ENCODE measurements at places on chromosomes 7 and 10.
A peak's percentile ranks its signal among the peaks of the same experiment; 100 is the strongest.

DNA sequence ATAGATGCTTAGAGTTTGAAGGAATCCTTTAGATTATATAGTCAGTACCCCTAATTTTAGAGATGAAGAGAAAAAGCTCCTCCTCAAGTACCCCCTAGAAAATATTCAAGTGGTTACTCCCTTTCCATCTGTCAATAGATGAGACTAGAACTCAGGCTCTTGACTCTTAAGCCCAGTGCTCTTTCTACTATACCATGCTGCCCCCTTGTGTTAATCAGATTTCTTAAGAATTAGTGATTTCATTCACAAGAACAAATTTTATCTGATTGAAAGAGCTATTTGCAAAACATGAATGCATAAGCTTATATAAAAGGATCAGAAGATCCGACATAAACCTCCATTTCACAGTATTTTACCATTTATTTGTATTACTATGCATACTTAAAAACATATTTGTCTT is 179.3 kb downstream of the TFEC start:
- DNase-seq, result peak; percentile 82

DNA sequence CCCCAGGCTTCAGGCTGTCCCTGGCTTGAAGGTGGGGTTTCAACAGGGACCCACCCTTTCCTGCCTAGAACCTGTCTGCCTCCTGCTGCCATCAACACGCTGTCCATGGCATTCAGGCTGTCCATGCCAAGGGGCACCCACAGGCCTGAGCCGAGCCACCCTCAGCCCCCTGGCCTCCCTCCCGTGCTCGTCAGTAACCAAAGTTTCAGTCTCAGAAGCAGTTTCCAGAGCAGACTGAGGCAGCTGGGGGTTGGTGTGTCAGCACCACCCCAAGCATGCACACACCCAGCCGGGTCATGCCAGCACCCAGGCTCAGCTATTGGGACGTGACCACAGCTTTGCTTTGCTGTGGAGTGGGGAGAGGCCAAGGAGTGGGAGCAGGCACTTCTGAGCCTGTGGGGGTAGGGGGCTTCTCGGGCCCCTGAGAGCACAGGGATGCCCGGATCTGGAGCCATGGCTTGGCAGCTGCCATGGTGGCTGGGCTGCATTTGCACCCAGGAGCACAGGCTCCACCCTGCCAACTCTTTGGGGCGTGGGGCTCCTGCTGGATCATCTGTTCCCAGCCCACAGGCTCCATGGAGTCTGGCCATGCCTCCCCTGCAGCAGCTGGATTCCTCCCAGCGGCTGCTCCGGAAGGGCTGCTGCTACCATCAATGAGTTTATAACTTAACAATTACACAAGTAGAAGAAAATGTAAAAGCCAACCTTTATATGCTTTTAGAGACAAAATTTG is 314.5 kb upstream of the SEMA3C start:
- no peak for DNase-seq

DNA sequence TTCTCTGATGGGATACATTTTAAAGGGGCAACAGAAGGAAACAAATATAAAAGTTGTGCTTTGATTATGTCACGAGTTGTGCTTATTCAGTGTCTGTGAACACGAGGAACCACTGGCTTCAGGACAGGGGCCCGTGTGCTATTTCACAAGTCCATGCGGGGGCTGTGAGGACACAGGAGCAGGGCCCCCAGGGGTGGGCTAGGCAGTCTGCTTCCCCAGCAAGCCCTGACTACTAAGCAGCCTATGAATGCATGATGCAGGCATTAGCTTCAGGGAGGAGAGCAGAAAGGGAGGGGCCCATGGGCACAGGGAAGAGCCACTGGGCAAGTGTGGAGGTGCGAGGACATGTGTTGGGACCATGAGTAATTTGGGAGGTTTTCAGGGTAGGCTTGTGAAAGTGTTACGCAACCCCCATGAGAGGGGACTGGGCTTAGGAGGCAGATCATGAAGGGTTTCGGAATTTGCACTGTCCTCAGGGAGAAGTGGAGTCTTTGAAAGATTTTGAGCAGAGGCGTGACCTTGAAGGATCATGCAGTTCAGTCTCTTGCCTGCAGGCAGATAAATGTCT is 424.9 kb downstream of the CALN1 start:
- no peak for DNase-seq

GRCh38 chr7:84291756-84292155 is 97.2 kb upstream of the SEMA3A start:
- DNase-seq, result no peak

DNA sequence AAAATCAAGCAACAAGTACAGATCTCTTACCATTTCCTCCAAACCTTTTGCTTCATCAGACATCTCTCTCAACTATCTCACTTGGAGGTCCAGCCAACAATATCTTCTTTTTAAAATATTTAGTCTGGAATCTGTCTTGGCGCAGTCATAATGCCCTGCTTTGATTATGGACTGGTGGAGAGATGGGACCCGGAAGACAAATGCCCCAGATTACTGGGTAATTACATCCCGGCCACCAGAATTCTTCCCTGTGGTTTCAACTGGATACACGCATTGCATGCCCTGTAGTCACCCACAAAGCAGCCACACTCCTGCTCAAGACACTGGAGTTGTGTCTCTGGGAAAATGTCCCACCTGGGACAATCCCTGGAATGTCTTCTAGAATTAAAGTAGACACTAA is 65.5 kb downstream of the BPGM start:
- no peak for DNase-seq

- DNase-seq, result peak; percentile 96
Observed at GRCh38 chr10:125231116-125231812, 70.9 kb upstream of the CTBP2 start.

GRCh38 chr10:13990946-13991345 is 339.8 kb downstream of the FRMD4A start:
- peak; percentile 42 for DNase-seq

DNA sequence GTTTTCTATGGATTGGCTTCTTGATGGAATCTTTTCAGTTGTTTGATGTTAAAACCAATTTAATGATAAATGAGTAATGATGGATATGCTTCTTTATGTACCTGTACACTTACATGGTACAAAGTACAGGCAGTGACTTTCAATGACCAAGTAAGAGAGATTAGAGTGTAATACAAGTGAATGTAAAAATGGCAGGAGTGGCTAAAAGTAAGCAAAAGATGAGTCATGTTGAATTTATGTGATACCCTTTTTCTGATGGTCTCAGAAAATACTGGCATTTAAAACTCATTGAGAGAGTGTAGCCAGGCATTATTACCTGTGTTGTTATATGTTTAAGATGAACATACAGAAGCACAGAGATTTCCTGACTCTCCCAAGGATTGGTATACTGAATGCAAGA is 97.1 kb downstream of the GPR85 start:
- peak; percentile 28 for DNase-seq

- DNase-seq, result peak; percentile 85
Observed at GRCh38 chr7:157211690-157212089, 73.0 kb downstream of the UBE3C start.

DNA sequence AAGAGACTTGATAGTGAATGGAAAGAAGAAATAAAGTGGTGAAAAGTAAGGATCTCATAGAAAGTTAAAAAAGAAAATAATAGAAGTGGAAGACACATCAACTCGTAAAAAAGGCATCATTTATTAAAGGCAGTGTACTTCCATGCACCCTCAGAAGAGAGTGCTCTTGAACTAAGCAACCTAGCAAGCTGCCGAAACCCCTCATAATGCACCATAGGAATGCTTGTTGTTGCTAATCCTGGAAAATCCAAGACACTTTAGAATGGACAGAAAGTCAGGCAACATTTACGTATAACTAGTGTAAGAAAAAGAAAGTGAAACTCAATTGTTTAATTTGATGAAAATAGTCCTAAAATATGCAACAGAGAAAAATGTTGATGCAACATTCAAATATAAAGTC is 12.8 kb downstream of the TFPI2 start:
- DNase-seq, result peak; percentile 44

GRCh38 chr10:2980116-2980515 is 87.2 kb upstream of the PFKP start:
- DNase-seq, result peak; percentile 56

DNA sequence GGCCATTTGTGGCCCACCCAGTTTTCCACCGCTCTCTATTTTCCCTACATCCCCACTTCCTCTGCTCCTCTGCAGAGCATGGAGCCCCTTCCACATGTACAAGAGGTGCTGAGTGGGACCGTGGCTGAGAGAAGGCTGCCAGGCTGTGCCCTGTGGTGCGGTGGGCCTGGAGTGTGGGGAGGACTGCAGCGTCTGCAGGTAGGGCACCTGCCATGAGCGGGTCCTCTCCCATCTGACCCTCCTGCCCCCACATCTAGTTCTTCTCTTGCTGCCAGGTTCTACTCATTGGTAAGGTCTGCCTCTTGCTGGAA is 145.6 kb upstream of the FAM20C start:
- no peak for DNase-seq

- peak; percentile 34 for DNase-seq
Observed at GRCh38 chr10:76049581-76050290, 618.3 kb downstream of the LRMDA start.

DNA sequence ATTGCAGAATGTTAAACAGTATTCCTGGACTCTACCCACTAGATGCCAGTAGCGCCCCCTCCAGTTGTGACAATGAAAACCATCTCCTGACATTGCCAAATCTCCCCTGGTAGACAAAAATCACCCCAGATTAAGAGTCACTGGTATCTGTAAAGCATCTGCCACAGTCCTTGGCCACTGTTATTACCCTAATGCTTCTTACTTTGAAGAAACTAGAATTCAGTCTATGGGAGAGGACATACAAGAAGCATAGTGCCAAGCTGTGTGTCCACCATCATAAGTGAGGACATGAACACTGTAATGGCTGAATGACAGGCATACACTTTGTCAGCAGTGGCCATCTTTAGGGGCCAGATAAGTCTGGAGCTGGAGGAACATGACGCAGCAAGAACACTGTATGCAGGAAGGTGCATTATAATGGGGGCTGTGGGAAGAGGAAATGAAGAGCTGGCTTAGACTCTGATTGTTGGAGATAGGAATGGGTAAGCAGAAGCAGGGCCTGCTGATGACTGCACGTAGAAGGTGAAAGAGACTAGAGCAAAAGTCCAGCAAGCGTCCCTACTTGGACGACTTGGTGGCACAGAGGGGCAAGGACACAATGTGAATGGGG is 32.5 kb downstream of the CBX3 start:
- DNase-seq, result no peak

GRCh38 chr7:24216576-24217125 is 67.3 kb upstream of the NPY start:
- peak; percentile 16 for DNase-seq

DNA sequence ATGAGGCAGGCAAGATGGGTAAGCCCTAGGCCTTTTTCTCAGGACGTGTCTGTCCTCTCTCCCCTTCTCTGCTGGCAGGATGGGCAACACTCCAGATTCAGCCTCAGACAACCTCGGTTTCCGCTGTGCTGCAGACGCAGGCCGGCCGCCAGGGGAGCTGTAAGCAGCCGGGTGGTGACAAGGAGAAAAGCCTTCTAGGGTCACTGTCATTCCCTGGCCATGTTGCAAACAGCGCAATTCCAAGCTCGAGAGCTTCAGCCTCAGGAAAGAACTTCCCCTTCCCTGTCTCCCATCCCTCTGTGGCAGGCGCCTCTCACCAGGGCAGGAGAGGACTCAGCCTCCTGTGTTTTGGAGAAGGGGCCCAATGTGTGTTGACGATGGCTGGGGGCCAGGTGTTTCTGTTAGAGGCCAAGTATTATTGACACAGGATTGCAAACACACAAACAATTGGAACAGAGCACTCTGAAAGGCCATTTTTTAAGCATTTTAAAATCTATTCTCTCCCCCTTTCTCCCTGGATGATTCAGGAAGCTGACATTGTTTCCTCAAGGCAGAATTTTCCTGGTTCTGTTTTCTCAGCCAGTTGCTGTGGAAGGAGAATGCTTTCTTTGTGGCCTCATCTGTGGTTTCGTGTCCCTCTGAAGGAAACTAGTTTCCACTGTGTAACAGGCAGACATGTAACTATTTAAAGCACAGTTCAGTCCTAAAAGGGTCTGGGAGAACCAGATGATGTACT is 13.1 kb downstream of the PHKG1 start:
- peak; percentile 88 for DNase-seq

GRCh38 chr10:114604357-114605130 is 53.5 kb downstream of the ABLIM1 start:
- no peak for DNase-seq

DNA sequence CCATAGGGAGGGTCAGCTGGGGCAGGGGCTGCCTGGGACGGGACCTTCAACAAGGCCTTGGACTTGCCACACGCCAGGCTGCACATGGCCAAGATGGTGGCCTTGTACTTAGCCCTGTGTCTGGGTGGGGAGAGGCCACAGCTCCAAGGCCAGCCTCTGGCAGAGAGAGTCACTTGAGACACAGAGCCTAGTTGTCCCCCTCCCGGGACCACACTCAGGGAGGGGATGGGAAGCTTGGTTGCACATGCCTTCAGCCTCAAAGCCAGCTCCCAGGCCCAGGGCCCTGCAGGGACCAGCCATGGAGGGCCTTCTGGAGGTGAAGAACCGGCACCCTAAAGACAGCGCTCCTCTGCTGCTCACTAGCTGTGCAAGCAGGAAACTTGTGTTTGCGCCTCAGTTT is 16.7 kb downstream of the MMRN2 start:
- DNase-seq, result no peak

- DNase-seq, result no peak
Observed at GRCh38 chr10:129961157-129961701, 2.8 kb downstream of the EBF3 start.

DNA sequence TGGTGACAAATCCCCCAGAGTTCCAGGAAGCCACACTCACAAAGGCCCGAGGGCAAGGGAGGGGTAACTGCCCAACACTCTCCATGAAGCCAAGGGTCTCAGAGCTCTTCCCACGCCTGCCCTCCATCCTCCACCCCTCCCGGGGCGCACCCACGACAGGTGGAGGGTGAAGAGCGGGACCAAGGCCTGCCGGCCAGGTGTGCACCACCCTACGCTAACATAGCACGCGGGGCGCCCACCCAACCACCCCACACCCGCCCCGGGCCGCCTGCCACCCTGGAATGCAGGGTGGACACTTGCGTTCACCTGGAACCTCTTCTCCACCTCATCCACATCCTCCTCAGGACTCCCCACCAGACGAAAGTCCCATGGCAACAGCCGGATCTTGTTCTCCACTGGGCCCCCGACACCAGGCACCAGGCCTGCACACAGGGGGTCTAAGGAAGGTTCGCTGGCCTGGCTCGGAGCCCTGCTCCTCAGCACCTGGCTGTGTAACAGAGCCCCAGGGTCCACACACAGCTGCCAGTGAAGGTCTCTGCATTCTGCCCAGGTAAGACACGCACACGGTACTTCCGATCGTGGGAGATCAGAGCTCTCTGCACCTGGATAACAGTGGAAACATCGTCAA is 32.7 kb downstream of the MAD1L1 start:
- DNase-seq, result no peak

DNA sequence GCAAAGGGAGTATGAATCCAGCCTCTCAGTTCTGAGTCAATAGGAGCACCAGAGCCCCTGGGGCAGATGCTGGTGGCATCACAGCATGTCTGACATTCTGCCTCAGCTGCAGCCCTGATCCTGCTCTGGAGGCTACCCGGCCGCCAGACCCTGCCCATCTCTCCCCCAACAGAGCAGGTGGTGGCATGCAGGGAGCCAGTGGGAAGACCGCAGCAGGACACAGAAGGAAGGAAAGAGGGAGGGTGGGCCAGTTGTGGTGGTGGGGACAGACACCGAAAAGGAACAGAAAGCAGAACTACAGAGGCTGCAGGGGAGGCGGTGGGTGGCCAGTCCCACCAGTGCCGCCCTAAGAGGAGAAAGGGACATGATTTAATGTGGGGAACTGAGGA is 35.3 kb downstream of the BLNK start:
- no peak for DNase-seq

GRCh38 chr7:132138817-132139216 is 437.5 kb downstream of the PLXNA4 start:
- no peak for DNase-seq

- no peak for DNase-seq
Observed at GRCh38 chr10:33120275-33120674, 162.2 kb upstream of the ITGB1 start.
